Choroid plexus epithelial cell (primary cell): ENCODE measurements at places on chromosomes 1 and 21.

DNA sequence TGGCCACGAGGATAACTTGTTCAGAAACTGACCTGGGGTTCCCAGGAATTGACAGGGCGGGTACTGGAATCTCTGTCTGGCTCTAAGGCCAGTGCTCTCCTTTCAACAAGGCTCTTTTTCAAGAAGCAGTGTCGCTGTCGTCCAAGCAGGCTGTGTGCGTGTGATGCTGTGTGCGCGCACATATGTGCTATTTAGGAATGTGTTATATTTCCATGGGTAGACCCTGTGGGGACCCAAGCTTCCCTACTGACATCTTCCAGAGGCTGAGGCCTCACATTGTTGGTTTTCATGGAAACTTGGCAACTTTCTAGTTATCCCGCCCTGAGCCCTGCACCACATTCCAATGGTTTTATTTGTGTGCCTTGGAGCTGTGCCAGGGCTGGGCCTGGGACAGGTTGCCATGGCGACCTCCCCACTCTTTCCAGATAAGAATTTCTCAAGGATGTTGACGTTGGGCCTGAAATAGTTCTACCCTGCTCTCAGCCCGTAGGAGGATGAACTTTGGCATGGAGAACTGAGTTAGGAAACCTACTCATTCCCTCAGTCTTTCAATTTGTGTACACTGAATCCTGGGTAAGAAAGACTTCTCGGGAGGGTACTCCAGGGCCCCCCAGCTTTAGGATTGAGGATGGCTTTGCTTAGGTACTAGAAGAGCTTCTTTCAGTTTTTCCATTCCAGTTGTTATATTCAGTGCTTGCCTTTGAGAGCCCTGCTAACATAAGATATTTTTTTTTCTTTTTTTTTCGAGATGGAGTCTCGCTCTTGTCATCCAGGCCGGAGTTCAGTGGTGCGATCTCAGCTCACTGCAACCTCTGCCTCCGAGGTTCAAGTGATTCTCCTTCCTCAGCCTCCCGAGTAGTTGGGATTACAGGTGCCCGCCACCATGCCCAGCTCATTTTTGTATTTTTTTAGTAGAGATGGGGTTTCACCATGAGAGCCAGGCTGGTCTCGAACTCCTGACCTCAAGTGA is 38.8 kb upstream of the SRSF10 start:
- peak; percentile 100 for DNase-seq

- no peak for DNase-seq
These were observed 45.2 kb downstream of the H3-3A start for GRCh38 chr1:226107471-226108460.

- peak; percentile 73 for DNase-seq
These were observed 103.0 kb downstream of the SMYD3 start for GRCh38 chr1:246404078-246404477.

GRCh38 chr1:22472596-22472995 is 20.9 kb downstream of the ZBTB40 start:
- DNase-seq = no peak

DNA sequence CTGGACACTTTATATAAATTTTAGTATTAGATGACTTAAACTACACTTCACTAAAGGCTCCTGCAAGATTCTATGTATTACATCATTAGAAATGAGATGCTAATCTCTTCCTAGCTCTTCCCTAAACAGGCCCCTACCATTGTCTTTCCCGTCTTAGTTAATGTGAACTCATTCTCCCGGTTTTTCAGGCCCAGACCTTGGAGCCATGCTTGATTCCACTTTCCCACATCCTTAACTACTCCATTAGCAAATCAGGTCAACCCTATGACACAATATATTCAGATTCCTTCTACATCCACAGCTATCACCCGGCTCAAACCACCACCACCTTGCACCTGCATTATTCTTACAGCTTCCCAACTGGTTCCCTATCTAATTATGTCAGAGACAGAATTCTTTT is 73.3 kb downstream of the NVL start:
- no peak for DNase-seq

DNA sequence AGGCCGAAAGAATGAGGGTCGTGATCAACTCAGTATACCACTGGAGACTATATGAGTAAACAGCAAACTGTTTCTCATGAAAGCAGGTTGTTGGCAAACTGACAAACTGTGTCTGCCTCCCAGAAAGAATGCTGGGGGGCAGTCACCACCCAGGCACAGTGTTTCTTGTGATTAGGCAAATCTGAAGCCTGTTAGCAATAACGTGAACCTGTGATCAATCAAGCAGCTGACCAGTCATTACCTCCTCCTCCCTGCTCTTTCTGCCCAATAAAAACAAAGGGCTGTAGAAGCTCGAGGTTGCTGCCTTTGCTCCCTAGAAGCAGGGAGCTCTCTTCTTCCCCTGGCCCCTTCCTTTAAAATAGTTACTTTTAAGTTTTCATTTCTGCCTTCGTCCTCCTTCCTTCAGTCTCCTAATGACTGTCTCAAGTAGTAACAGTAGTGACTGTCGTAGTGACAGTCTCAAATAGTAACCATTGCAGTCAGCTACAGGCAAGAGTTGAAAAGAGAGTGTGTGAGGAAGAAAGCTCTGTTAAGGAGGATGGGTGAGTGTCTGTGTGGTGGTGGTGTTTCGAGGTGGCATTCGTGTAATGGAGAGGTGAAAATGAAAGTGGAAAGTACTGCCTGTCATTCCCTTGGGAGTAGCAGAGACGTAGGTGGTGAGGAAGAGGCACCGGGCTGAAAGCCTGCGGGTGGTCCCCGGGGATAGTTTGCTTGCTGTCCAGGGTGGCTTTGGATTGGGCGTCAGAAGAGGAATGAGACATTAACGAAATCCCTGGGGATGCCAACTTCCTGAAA is 14.5 kb downstream of the HHAT start:
- DNase-seq = no peak

DNA sequence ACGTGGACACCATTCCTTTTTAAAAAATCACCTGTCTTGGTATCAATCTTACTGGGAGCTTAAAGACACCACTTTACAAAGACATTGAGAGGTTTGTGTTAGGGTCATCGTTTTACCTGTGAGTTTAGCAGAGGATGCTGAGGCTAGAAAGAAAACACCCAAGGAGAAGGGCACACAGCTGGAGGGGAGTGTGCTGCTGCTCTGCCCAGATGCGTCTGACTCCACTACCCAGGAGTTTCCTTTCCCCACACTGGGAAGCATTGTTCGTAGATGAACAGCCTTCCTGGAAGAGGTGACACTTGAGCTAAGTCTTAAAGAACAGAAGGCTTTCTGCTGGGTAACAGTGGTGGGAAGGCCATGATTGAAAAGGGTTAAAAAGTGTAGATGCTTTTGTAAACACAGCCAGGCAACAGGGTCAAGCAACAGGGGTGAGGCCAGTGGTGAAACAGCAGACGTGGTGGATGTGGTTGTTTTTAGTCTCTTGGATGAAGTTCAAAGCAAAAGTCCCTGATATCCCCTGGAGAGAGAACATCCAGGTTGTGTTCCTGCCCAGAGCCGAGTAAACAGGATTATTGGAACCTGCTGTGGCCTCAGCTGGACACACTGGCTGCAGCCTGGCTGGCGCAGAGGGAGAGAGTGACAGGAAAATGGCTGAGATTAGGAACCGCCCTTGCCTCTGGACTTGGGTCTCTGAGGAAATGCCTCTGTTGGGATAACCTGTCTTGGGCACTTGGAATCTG is 198.6 kb upstream of the JUN start:
- DNase-seq = peak; percentile 77

DNA sequence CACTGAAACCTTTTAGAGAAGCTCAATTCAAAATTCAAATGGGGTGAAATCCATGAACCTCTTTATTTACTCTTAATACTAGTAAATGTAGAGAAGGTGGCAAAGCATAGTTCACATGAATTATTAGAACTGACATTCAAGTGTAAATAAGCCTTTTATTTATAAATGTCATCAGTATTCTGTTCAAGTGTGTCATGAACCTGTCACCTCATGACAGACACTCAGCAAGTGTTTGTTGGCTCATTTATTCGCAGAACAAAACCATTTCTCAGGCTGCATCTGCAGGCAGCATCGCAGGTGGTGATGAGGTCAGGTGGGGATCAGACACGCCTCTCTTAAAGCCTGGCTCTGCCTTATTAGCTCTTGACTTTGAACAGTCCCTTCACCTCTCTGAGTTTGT is 116.6 kb downstream of the SETD4 start:
- DNase-seq = no peak

DNA sequence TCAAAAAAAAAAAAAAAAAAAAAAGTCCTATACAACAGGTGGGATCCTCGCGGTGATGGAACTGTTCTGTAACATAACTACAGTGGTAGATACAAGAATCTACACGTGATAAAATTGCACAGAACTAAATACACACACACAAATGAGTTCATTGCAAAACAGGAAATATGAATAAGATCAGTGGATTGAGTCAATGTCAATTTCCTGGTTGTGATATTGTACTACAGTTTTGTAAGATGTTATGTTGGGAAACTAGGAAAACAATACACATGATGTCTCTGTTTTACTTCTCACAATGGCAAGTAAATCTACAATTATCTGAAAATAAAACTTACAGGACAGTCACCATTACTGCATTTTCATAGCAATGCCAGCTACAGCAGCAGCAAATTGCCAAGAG is 59.8 kb downstream of the ITGB3BP start:
- peak; percentile 76 for DNase-seq

GRCh38 chr1:36248250-36248894 is 24.1 kb downstream of the THRAP3 start:
- DNase-seq = peak; percentile 95

DNA sequence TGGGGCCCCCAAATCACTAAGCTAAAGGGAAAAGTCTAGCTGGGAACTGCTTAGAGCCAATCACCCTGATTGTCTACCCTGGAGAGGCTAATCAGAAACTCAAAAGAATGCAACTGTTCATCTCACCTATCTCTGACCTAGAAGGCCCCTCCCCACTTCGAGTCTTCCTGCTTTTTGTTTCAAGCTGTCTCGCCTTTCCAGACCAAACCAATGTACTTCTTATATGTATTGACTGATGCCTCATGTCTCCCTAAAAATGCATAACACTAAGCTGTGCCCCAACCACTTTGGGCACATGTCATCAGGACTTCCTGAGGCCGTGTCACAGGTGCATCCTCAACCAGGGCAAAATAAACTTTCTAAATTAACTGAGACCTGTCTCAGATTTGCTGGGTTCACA is 209.5 kb downstream of the APP start:
- DNase-seq = no peak

DNA sequence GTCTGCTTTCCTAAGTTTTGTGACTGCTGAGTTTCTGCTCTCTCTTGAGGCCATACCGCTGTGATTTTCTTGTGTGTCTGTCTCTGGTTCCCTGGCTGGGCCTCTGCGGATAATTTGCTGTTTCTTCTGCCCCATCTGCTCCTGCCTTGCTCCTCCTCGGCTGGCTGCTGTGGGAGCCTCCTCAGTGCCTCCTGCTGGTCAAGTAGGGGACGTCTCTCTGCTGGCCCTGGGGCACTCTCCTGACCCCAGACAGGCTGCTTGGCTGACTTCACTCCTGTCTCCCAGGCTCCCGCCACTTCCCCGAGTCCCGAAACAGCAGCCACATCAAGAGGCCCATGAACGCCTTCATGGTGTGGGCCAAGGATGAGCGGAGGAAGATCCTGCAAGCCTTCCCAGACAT is 28.5 kb downstream of the ETNK2 start:
- peak; percentile 50 for DNase-seq
